Stimulated activated naive CD8-positive, alpha-beta T cell treated with anti-CD3 and anti-CD28 coated beads, Interleukin-15, amount 100 ng/mL, for 72 hours (primary cell): ENCODE measurements at places on chromosomes 7 and 10.

DNA sequence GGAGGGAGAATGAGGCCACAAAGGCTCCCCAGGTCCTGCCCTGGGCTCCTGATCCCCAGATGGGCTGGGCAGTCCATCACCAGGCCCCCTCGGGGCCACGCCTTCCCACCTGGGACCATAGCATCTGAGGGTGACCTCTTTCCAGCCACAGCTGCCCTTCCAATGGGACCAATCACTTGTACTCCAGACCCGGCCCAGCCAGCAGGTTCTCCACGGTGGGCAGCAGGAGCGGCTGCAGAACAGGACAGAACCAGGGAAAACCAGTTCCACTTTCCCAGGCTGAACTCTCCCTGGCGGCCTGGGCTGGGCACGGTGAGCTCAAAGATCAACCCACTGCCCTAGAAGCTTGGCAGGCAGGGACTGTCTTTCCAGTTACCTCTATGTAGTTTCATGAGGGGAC lies 257.6 kb downstream of the MAD1L1 start:
- no peak for DNase-seq

DNA sequence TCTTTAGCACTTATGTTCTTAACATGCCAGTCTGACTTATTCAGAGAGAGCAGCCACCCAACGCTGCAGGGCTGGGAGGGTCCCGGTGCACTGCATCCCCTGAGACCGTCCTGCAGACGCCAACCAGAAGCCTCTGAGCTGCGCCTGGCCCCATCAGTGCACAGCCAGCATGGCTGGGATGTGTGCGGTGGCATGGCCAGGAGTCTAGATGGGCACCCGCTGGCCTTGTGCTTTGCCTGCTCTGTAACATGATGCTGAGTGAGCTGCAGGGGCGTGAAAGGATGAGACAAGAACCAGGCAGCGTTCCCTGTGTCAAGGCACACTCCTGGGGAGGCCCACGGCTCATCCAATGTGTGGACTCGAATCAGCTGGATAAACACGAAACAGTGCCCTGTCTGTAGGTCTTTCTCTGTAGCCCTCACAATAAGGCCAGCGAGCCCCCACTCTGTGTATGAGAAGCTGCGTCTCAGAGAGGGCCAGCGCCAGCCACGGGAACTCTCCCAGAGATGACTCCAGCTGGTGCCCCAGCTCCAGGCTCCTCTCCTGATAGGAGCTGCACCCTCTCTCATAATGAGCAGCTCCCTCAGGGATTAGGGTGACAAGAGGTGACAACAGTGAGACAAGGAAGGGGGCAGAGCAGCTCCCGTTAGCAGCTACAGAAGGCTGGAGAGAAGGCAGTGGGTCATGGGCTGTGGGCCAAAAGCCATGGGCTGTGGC lies 96.8 kb downstream of the TNS3 start:
- no peak for DNase-seq

GRCh38 chr10:124870854-124871425 lies 69.3 kb downstream of the ABRAXAS2 start:
- DNase-seq = no peak

DNA sequence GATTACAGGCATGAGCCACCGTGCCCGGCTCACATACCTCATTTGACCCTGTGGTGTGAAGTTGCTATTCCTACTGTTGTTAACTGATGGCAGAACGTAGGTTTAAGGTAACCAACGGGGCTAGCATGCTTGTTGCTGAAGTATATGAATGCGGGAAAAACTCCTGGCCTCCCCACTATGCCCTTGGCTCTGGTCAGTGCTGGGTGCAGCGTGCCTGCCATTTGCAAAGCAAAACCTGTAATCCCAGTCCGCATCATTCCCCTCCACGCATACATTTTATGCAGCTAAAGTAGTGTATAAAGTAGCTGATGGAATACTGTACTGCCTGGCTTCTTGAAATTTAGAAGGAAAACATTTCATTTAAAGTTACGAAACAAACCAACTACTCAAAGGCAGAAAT lies 273.3 kb downstream of the SDK1 start:
- DNase-seq = no peak
